Forelimb muscle (tissue), 1 donor: ENCODE measurements at places on chromosomes 2 and 18. TPM values are rescaled to one million over a fixed set of nuclear protein-coding genes. Genes with fewer than 3 reads are reported as not detected.

Gene UGT1A8
- not detected for polyA plus RNA-seq

Gene SERPINB11
- not detected for polyA plus RNA-seq

- no peak for DNase-seq
These were observed 2.6 kb downstream of the GPR35 start for GRCh38 chr2:240627736-240628506.

DNA sequence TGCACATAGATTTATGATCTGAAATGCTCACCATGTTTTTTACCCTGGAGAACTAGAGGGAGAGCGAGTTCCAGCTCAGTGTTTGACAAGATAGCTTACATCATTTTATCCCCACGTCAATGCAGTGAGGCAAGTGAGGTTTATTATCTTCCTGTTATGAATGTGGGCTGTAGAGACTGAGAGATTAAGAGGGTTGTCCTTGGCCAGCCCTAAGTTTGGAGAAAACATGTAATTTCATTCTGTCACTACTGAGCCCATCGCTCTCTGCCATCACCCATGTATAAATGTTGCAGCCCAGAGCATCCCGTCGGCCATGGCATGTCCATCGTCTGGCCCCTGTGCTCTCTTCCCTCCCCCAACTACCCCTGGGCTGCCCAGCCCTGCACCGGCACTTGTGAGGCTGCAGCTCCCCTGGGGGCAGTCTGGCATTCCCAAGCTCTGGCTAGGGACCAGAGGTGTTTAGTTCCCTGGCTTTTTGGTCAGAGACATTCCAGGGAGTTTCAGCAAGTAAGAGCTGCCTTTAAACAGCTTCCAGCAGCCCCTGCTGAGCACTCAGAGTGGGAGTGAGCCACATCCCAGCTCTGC is 136.7 kb downstream of the ANTXR1 start:
- peak; percentile 65 for DNase-seq
